ENCODE measurements at places on chromosomes 13 and 19.

GRCh38 chr19:45168767-45169351, 8.1 kb upstream of the NKPD1 start:
- DNase-seq, result no peak

DNA sequence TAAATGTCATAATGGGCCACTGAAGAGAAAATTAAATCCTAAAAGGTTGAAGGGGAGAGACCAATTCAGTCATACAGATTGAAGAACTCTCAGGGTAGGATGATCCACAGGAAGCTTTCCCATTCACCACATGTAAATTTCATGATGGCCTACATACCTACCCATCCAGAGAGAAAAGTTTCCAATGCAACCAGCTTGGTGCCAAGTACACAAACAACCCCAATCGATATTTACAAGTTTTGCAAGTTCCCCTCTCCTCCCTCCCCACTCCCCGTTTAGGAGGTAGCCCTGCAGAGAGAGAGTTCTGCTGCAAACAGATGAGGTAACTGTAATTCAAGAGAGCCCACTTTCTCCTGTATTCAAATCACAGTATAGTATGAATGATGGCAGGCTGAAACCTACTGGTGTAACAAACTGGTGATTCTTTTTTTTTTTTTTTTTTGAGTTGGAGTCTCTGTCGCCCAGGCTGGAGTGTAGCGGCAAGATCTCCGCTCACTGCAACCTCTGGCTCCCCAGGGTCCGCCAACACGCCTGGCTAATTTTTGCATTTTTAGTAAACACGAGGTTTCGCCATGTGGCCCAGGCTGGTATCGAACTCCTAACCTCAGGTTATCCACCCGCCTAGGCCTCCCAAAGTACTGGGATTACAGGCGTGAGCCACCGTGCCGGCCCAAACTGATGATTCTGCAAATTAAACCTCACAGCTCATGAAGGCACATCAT, 14.4 kb downstream of the FOXO1 start:
- no peak for DNase-seq

- no peak for DNase-seq
Measured at GRCh38 chr13:43094901-43095300, 71.5 kb downstream of the DNAJC15 start.

DNA sequence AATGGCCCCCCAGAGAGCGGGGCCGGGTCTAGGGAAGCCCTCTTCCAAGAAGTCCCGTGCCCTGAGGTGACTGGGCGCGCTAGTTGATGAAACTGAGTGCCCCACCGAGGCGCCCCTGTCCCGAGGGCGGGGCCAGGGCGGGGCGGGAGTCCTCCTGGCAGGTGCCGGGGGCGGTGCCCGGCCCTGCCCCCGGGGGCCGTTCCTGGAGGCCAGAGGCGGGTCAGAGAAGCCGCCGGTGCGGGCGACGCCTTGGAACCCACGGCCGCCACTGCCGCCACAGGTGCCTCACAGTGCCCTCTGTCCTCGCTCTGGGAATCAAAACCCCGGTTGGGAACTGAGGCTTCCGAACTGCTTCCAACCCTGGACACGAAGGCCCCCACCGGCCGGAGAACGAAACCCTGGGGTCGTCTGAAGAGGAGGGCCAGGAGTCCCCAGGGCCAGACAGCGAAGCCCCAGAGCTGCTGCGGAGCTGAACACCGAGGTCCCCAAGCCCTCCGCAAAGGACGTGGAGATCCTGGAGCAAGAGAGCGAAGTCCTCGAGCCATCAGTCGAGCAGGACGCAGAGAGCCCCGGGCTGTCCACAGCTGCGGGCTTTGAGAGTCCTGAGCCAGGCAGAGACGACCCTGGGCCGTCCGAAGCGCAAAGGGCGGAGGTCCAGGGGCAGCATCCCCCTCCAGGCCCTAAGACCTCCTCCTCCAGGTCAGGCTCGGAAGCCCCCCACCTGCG, at the start of gene MISP3:
Gene MISP3 (plus strand): TSS at position 252 of the 726 bp plus-strand sequence. CDS start 524 bp downstream, outside the sequence.
- DNase-seq, result no peak

All from HTR-8/SVneo (cell line).